ENCODE measurements at places on chromosomes 2 and 18.

DNA sequence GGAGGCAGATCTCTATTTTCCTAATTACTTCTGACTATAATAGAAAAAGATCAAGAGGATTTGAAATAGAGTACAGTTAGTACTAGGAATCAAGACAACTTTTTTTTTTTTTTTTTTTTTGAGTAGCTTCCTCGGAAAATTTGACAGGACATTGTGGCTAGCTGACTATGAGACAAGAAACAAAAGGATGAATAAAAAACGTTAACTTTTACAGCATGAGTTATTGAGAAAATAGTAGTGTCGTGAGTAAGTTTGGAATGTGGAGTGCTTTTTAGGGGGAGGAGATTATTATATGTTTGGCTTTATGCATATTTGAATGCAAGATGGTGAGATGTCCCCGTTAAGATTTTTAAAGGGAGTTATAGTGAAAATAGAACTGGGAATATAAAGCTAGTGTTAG, 27.7 kb upstream of the CPS1 start:
- no peaks in the 10 kb centered on the region for H3K36me3 ChIP-seq
- H3K27ac ChIP-seq: no peak overlapping the region
- H3K4me1 ChIP-seq: no peaks in the 10 kb centered on the region
- DNase-seq: no peak

- no peak overlapping the region for H3K27ac ChIP-seq
- DNase-seq: peak; percentile 19
- no peaks in the 10 kb centered on the region for H3K4me1 ChIP-seq
- no peak overlapping the region for H3K4me3 ChIP-seq
These were observed 273.6 kb downstream of the HRH4 start for GRCh38 chr18:24734058-24734457.

- H3K4me1 ChIP-seq: peaks cover 17% of the 10 kb centered on the region
- no peaks in the 10 kb centered on the region for H3K36me3 ChIP-seq
- no peak overlapping the region for H3K4me3 ChIP-seq
- H3K27me3 ChIP-seq: peaks cover 23% of the 10 kb centered on the region
- H3K27ac ChIP-seq: no peak overlapping the region
These were observed 13.5 kb downstream of the MALL start for GRCh38 chr2:110101901-110102803.

GRCh38 chr18:8562919-8563318, 46.3 kb upstream of the RAB12 start:
- no peak for DNase-seq
- peaks cover 2% of the 10 kb centered on the region for H3K27me3 ChIP-seq
- no peak overlapping the region for H3K27ac ChIP-seq
- H3K4me3 ChIP-seq: no peak overlapping the region
- H3K4me1 ChIP-seq: no peaks in the 10 kb centered on the region

GRCh38 chr18:51824746-51825145, 515.3 kb upstream of the DCC start:
- no peaks in the 10 kb centered on the region for H3K36me3 ChIP-seq
- H3K27me3 ChIP-seq: no peaks in the 10 kb centered on the region
- DNase-seq: no peak
- H3K4me3 ChIP-seq: no peak overlapping the region
- H3K27ac ChIP-seq: no peak overlapping the region
- no peaks in the 10 kb centered on the region for H3K4me1 ChIP-seq

GRCh38 chr18:9090578-9090977, 11.9 kb upstream of the NDUFV2 start:
- H3K36me3 ChIP-seq: peaks cover 10% of the 10 kb centered on the region
- no peak for DNase-seq
- no peaks in the 10 kb centered on the region for H3K27me3 ChIP-seq
- peak overlapping the region; percentile 94 for H3K27ac ChIP-seq

- peak; percentile 62 for DNase-seq
- H3K27me3 ChIP-seq: no peaks in the 10 kb centered on the region
- no peak overlapping the region for H3K4me3 ChIP-seq
These were observed 31.8 kb upstream of the INPP4A start for GRCh38 chr2:98412751-98413458.

- peaks cover 15% of the 10 kb centered on the region for H3K4me1 ChIP-seq
- no peak overlapping the region for H3K4me3 ChIP-seq
- no peaks in the 10 kb centered on the region for H3K36me3 ChIP-seq
These were observed 21.1 kb upstream of the IL18R1 start for GRCh38 chr2:102334486-102334885.

- H3K27me3 ChIP-seq: peaks cover 8% of the 10 kb centered on the region
- H3K4me1 ChIP-seq: no peaks in the 10 kb centered on the region
- DNase-seq: no peak
These were observed 647.9 kb downstream of the PLCL1 start for GRCh38 chr2:198452327-198452726.

GRCh38 chr18:45976566-45976965, 9.4 kb upstream of the EPG5 start:
- H3K4me1 ChIP-seq: peaks cover 11% of the 10 kb centered on the region
- no peaks in the 10 kb centered on the region for H3K36me3 ChIP-seq
- no peak overlapping the region for H3K4me3 ChIP-seq
- no peak overlapping the region for H3K27ac ChIP-seq
- H3K27me3 ChIP-seq: no peaks in the 10 kb centered on the region

GRCh38 chr2:120509991-120510735, 164.2 kb downstream of the INHBB start:
- no peaks in the 10 kb centered on the region for H3K36me3 ChIP-seq
- H3K4me3 ChIP-seq: no peak overlapping the region
- no peaks in the 10 kb centered on the region for H3K27me3 ChIP-seq
- H3K27ac ChIP-seq: no peak overlapping the region
- DNase-seq: no peak
- H3K4me1 ChIP-seq: no peaks in the 10 kb centered on the region

DNA sequence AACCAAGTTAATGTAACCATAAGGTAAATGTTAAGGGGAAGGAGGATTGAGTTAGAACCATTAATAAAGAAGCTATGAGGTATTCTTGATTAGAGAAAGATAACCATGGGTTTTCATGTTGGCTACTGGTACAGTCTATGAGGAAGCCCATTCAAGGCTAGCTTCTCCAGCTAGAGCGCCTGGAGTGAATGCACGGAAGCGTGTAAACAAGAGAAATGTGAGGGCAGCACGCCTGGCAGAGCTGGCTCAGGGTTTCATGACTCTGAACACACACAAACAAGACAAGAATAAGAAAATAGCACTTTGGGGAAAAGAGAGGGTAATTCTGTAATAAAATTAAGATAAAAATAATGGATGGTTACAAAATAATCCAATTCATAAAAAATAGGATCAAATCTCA, 255.3 kb downstream of the PDE11A start:
- H3K27me3 ChIP-seq: peaks cover 5% of the 10 kb centered on the region
- no peak overlapping the region for H3K27ac ChIP-seq
- no peak for DNase-seq
- H3K4me1 ChIP-seq: no peaks in the 10 kb centered on the region
- no peaks in the 10 kb centered on the region for H3K36me3 ChIP-seq
- H3K4me3 ChIP-seq: no peak overlapping the region

DNA sequence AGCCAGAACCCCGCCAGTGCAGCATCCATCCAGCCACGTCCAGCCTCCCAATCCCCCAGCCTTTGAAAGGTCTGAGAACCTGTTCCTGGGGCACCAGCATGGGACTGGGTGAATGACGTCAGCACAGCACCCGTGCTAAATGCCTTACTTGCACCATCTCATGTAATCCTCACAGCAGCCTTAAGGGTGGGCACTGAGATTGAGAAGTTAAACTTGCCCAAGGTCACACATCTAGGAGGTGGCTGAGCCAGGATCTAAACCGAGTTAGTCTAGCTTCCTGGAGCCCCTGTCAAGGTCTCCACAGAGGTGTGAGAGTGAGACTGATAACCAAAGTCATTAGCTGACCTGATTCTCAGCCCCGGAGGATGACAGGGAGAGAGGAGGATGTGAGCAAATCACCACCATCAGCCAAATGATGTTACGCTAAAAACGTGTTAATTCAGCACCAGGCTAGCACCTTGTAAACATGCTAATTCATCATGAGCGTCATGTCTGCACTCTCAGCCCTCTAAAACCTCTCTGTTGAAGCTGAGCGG, 4.6 kb downstream of the CD8A start:
- no peaks in the 10 kb centered on the region for H3K36me3 ChIP-seq
- H3K4me1 ChIP-seq: peaks cover 22% of the 10 kb centered on the region
- H3K27ac ChIP-seq: no peak overlapping the region
- H3K4me3 ChIP-seq: no peak overlapping the region
- H3K27me3 ChIP-seq: peaks cover 25% of the 10 kb centered on the region

DNA sequence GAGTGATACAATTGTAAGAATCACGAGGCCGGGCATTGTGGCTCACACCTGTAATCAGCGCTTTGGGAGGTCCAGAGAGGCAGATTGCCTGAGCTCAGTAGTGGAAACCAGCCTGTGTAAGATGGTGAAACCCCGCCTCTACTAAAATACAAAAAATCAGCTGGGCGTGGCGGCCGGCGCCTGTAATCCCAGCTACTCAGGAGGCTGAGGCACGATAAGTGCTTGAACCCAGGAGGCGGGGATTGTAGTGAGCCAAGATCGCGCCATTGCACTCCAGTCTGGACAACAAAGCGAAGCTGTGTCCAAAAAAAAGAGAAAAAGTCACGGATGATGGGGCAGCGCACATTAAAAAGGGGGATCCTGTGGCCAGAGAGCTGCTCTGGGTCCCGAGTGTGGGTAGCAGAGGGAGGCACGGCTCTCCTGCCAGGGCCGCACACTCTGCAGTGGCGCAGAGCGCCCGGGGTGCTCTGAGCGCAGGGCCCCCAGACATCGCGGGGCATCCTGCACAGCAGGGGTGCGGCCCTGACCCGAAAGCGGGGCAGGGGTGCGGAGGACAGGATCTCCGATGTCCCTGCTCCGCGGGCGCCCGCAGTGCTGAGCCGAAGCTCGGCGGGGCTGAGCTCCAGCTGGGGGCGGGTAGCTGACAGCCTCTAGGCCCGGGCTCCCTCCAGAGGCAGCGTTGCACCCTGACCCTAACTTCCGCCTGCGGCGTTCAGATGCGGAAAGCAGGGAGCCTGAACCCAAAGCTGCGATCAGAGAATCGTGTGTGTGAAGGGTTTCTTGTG, 30.4 kb upstream of the RAB6D start:
- DNase-seq: peak; percentile 53
- H3K4me3 ChIP-seq: no peak overlapping the region
- H3K4me1 ChIP-seq: no peaks in the 10 kb centered on the region
- H3K27me3 ChIP-seq: no peaks in the 10 kb centered on the region
- H3K36me3 ChIP-seq: no peaks in the 10 kb centered on the region

- no peaks in the 10 kb centered on the region for H3K36me3 ChIP-seq
- DNase-seq: no peak
- H3K4me3 ChIP-seq: no peak overlapping the region
- H3K27ac ChIP-seq: no peak overlapping the region
These were observed 188.6 kb downstream of the NEDD4L start for GRCh38 chr18:58232668-58233067.

- no peaks in the 10 kb centered on the region for H3K4me1 ChIP-seq
- H3K27me3 ChIP-seq: no peaks in the 10 kb centered on the region
- H3K36me3 ChIP-seq: no peaks in the 10 kb centered on the region
- H3K4me3 ChIP-seq: no peak overlapping the region
These were observed 29.4 kb downstream of the MTERF4 start for GRCh38 chr2:241072553-241073165.

DNA sequence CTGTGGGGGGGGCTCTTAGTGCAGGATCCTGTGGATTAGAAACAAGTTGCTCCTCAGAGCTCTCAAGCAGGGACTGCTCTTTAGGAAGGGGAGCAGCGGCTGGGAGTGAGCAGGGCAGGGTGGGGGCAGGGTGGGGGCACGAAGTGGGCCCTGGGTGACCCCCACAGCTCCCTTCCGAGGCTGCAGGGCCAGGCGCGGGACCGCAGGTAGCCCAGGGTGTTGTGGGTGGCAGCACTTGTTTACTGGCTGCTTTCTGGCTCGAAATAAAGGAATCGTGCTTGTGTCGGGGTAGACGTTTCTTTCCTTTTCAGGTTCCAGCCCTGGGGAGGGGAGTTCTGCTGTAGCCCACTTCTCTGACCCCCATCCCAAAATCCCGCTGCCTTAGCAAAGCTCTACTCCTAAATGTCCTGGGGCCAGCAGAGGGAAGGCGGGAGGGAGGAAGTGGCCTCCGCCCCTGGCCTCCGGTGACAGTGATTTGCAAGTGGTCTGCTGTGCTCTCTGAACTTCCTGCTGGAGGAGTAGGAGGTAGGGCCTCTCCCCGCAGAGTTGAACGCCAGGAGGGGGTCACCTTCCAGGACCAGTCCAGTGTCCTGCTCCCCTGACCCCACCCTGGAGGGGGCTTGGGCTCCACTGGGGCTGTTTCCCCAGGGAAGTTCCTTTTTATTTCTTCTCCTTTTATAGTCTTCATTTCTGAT, 8.3 kb downstream of the NEU4 start:
- no peak for DNase-seq
- peaks cover 5% of the 10 kb centered on the region for H3K4me1 ChIP-seq
- H3K4me3 ChIP-seq: no peak overlapping the region
- H3K27me3 ChIP-seq: no peaks in the 10 kb centered on the region
- H3K27ac ChIP-seq: no peak overlapping the region

DNA sequence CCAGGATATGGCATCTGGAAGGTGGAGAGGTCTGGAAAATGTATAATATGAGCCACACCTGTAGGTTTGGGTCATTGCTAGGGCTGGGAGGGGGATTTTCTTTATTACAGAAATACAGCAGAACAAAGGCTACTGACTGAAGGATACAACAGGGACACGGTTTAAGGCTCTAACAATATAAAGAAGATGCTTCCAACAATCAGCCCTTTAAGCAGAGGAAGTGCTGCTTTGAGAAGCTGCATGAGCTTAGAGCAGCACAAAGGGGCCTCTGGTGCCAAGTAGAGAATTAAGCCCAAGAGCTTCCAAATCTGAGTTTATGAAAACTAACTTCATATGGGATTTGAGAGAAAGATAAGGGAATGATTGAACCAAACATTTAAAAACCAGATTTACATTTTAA, 174.5 kb upstream of the RMP24 start:
- H3K27ac ChIP-seq: no peak overlapping the region
- no peaks in the 10 kb centered on the region for H3K4me1 ChIP-seq
- no peak for DNase-seq
- H3K4me3 ChIP-seq: no peak overlapping the region
- no peaks in the 10 kb centered on the region for H3K36me3 ChIP-seq

DNA sequence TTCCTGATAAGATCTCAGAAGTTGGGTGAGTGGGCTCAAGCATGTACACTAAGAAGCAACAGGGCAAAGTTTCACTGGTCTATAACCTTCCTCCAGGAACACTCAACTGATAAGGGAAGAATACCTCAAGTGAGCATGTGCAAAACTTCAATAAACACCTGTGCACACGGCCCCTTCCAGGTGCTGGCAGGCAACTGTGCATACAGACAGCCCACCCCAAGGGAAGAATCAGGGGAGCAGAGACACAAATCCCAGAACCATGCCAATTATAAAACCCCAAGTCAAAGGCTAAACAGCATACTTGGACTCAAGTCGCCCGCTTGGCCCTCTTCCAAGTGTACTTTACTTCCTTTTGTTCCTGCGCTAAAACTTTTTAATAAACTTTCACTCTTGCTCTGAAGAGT, 85.9 kb upstream of the RTN4 start:
- H3K27me3 ChIP-seq: no peaks in the 10 kb centered on the region
- DNase-seq: no peak
- H3K4me3 ChIP-seq: no peak overlapping the region
- no peaks in the 10 kb centered on the region for H3K36me3 ChIP-seq
- H3K27ac ChIP-seq: peak overlapping the region; percentile 17

DNA sequence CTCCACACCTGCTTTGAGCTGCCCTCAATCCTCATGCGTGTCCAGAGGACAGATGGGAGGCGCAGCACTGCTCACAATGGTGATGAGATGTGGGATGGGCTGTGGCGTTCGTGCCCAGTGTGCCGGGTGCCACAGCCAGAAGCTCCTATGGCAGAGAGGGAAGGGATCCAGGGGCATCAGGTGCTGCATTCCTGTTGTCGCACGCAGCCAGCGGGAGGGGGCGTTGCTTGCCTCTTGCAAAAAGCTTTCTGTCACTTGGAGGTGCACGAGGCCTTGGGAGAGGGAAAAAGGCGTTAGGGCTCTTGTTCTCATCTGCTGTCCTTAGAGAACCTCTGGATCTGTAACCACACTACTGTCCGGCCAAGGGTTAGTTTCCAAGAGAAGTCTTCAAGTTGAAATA, 29.2 kb upstream of the ALLC start:
- H3K36me3 ChIP-seq: no peaks in the 10 kb centered on the region
- no peak overlapping the region for H3K27ac ChIP-seq
- no peaks in the 10 kb centered on the region for H3K27me3 ChIP-seq
- H3K4me3 ChIP-seq: no peak overlapping the region

Data from activated CD4-positive, alpha-beta T cell treated with anti-CD3 and anti-CD28 coated beads for 36 hours (primary cell).